ENCODE measurements at places on chromosomes 7 and 10. TPM values are rescaled to one million over a fixed set of nuclear protein-coding genes. Genes with fewer than 3 reads are reported as not detected.

CLCN1 gene
- total RNA-seq, result not detected

C10orf95 gene
- not detected for total RNA-seq

NRG3 gene
- 0.79 TPM for total RNA-seq

PNLIP gene
- total RNA-seq, result not detected

SUGCT gene
- 4.1 TPM for total RNA-seq

PRSS37 gene
- total RNA-seq, result not detected

CALHM1 gene
- not detected for total RNA-seq

BTRC gene
- total RNA-seq, result 26.4 TPM

RAPGEF5 gene
- 15.9 TPM for total RNA-seq

PDZD7 gene
- total RNA-seq, result 0.50 TPM

UPK3B gene
- total RNA-seq, result 33.8 TPM

TET1 gene
- 3.4 TPM for total RNA-seq

BRI3 gene
- 207 TPM for total RNA-seq

EPO gene
- not detected for total RNA-seq

DGKI gene
- total RNA-seq, result 19.1 TPM

RPEL1 gene
- total RNA-seq, result not detected

CRYGN gene
- total RNA-seq, result 0.53 TPM

NOD1 gene
- total RNA-seq, result 10.6 TPM

MCM7 gene
- total RNA-seq, result 31.7 TPM

HMX2 gene
- not detected for total RNA-seq

DYNC1I1 gene
- 23.6 TPM for total RNA-seq

TAS2R5 gene
- 0.53 TPM for total RNA-seq

FXYD4 gene
- total RNA-seq, result not detected

GIMAP8 gene
- 19.7 TPM for total RNA-seq

ELFN1 gene
- total RNA-seq, result 9.5 TPM
